Esophagus squamous epithelium (tissue), 5 donors: ENCODE measurements at places on chromosomes 5 and 9.

- no peak for DNase-seq
Measured at GRCh38 chr5:58886315-58887207, 303.7 kb downstream of the RAB3C start.

GRCh38 chr5:176578391-176578808, 29.3 kb downstream of the CDHR2 start:
- no peak for DNase-seq

DNA sequence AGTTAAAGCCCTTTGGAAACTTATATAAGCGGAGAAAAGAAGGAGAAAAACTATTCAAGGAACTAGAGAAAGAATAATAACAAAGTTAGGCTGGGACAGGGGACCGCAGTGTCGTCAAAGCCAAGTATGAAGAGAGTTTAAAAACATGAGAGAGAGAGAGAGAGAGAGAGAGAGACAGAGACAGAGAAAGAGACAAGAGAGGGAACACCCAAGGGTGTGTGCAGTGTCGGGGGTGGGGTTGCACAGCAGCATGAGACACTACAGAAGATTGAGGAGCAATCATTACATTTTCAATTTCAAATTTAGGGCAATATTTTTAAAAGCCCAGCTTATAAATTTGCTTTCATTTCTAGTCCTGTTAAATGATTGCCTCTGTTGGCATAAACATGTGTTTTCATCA, 74.3 kb downstream of the NNT start:
- no peak for DNase-seq

DNA sequence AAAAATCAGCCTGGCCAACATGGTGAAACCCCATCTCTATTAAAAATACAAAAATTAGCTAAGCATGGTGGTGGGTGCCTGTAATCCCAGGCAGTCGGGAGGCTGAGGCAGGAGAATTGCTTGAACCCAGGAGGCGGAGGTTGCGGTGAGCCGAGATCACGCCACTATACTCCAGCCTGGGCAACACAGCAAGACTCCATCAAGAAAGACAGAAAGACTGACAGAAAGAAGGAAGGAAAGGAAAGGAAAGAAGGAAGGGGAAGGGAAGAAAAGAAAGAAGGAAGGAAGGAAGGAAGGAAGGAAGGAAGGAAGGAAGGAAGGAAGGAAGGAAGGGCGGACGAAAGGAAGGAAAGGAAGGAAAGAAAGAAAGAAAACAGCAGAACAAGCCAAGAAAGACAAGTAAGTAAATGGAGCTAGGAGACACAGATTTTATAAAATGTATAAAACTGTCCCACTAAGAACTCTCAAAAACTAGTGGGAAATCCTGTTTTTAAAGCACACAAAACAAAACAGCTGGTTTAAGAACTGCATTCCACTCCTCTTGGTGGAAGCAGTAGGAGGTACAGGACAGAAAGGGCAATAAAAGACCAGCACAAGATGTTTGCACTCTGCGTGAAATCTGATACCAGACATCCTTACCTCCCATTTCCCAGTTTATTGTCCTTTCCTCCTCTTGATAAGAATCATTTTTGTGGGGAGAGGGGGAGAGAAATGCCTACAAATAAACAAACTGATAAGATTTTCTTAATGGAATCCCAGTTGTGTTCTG, 46.7 kb downstream of the MYO10 start:
- no peak for DNase-seq

GRCh38 chr9:134502809-134503211, 138.8 kb upstream of the COL5A1 start:
- no peak for DNase-seq

- no peak for DNase-seq
Measured at GRCh38 chr5:142661143-142661542, 24.7 kb downstream of the FGF1 start.

GRCh38 chr9:92064711-92065110, 50.5 kb downstream of the SPTLC1 start:
- no peak for DNase-seq

- no peak for DNase-seq
Measured at GRCh38 chr5:139271201-139272027, 22.1 kb upstream of the MATR3 start.

DNA sequence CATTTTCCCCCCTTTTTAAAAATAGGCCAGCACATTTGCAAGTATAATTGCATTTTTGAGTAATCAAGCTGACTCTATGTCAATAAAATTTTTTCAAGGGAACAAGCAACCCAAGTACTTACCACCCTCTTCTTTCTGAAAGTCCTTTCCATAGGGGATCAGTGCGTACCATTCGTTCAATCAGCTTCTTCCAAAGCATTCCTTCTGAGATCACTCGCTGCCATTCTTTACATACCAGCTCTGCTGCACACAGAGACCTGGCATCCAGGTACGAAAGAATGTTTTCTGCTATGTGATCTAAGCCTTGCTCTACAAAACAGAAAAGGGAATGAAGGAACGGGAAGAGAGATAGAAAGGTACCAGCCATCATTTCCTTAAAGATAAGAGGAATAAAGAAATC, 106.6 kb downstream of the FBXW11 start:
- no peak for DNase-seq

DNA sequence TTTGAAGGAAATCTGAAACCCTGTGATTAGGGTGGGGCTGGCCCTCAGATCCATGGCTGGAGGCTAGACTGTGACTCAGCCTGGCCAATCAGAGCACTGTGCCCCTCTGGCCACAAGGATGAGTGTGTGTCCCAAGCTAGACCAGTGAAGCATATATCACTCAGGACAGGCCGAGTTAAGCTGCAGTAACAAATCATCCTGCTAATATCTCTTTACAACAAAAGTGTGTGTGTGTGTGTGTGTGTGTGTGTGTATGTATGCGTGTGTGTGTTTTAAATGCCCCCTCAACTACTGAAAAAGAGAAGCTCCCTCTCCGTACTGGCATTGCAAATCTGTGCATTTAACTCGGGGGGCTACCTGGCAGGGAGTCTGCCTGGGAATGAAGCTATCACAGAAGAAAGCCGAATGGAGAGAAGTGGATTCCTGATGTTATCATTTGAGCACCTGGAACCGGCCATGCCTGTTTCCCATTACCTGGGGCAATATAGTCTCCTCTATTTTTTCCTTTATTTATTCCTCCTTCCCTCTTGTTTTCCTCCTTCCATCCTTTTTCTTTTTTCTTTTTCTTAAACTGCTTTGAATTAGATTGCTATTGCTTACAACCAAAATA, 25.6 kb downstream of the STC2 start:
- no peak for DNase-seq

GRCh38 chr9:103296189-103296588, 301.1 kb downstream of the CYLC2 start:
- DNase-seq: no peak

DNA sequence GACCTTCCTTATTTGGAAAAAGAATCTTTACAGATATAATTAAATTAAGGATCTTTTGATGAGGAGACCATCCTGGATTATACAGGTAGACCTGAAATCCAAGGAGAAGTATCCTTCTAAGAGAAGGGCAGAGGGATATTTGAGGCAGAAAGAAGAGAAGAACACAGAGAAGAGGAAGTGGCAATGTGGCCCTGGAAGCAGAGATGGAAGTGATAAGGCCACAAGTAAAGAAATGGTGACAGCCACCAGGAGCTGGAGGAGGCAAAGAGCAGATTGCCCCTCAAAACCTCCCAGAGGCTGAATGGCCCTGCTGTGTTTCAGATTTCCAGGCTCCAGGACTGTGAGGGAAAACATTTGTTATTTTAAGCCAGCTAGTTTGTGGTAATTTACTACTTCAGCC, 93.0 kb upstream of the ANKRD55 start:
- no peak for DNase-seq

DNA sequence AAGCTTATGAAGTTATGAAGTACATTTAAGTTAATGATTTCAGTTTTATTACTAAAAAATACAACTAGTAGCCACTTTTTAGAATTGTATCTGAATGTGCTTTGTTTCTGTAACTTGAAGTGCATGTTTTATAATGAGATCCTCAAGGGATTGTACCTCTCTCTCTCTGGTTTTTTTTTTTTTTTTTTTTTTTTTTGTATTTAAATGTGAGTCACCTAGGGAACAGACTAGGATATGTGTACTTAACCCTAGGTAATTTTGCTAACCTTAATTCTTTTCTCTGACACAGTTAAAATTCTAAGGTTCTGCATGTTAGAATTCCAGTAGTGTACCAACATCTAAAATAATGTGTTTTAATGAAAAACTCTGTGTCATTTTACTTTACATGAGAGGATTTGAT, 59.5 kb downstream of the CDC42SE2 start:
- DNase-seq: no peak

DNA sequence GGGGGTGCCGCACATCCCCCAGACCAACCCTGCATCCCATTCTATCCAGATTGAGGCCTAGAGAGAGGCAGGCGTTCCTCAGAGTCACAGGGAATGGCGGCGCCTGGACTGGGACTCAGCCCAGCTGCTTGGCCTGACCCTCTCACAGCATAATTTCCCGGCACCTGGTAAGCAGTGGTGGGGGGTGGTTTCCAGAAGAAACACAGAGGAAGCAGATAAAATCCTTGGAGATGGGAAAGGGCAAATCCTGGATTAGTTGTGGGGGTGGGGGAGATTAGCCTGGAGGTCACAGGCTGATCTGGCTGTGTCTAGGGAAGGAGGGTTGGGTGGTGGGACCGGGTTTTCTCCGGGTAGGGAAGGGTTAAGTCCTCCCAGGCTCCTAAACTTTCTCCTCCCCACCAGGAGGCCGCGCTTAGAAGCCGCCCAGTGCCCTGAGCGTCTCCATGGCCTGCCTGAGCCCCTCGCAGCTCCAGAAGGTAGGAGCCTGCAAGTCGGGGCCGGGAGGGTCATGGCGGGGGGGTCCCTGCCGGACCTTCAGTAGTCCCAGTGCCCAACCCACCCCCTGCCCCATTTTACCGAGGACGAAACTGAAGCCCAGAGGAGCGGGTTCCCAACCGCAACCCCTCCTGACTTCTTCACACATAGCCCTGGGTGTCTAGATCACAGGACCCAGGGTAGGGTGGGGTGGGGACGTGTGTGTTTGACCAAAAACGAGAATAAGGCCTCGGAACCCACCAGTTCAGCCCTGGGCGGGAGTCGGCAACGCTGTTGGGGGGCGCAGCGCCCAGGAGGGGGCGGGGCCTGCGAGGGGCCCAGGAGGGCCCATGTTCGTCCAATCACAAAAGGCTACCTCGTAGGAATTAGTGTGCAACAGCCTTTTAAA, 1.3 kb downstream of the PHYHD1 start:
- DNase-seq: no peak

DNA sequence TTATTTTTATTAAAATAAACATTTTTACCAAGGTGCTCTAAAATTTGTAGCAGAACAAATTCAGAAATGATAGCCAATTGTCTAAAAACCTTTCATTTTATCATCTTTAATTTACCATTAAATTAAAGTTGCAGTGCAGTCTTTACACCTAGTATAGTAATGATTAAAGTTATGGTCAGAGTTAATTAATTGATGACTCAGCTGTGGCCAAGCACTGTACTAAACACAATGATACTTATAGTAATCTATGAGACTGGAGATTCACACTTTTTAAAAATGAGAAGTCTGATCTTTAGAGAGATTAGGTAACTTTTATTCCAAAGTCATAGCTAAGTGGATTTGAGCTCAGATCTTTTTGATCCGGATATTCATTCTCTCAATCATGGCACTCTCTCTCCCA, 621.1 kb upstream of the MEF2C start:
- no peak for DNase-seq

DNA sequence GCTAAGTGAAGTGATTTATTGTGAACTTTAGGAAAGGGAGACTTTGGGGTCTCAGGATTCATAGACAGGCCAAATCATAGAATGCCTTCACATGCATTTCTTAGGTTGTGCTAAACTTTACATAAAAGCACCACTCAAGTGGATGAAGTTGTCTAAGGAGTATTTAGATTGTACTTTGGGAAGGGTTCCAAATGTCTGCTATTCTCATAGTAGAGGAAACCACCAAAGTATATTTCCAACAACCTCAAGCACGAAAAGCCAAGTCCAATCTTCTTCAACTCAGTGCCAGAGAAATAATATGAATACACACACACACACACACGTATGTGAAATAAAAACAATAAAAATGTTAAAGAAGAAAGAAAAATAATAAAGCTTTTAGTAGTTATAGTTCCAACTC, 41.8 kb downstream of the ENC1 start:
- no peak for DNase-seq

- no peak for DNase-seq
Measured at GRCh38 chr5:152089644-152090043, 165.0 kb upstream of the GLRA1 start.

DNA sequence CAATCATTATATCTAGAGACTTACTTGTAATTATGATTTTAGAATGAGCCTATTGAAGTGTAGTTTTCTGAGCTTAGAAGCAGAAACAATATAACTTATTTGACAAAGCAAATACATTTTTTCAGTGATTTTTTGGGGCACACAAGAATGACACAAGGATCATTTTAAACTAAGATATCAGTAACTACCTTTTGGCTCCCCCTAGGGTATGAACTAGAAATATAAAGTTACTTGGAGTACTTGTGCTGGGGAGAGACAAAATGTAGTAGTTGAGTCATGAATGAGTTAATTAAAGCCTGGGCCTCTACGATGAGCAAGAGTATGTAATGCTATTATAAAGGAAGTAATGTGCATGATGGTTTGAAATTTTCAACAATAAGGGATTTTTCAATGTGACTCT, 1244.1 kb upstream of the ACO1 start:
- no peak for DNase-seq

DNA sequence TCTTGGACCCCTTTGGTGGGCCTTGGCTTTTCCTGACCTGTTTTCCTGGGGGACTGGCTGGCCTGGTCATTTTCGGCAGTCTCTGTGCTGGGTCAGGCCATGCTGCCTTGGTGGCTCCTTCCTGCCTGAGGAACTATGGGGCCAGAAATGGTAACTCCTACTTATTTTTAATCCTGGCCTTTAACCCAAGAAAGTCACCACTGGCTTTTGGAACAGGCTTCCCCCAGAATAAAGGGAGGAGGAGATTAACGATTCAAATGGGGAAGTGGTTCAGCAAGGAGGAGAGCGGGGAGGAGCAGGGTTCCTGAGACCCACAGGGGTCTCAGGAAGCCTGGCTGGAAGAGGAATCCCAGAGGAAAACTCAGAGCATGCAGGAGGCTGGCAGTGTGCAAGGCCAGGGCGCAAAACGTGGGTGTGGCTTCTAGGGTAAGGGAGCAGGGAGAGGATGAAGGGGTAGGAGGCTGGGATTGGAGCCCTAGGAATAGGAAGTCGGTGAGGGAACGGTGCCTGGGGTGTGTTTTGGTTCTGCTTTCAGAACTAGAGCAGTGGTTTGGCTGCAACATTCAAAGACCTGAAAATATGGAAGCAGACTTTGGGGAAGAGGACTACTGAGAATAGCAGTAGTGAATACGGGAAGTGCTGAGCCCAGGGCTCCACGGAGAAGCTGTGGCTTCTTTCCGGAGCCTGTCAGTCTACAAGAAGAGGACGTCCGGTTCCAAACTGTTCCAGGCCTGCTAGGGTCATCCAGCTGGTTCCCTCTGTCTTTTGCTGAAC, 271.1 kb upstream of the KLF4 start:
- DNase-seq: no peak

- no peak for DNase-seq
Measured at GRCh38 chr9:129491487-129491855, 129.4 kb downstream of the C9orf50 start.
